ENCODE measurements at places on chromosomes 11 and 22.
A peak's percentile ranks its signal among the peaks of the same experiment; 100 is the strongest.

- DNase-seq = no peak
Observed at GRCh38 chr11:36057379-36058042, 113.6 kb downstream of the LDLRAD3 start.

- peak; percentile 32 for DNase-seq
Observed at GRCh38 chr11:130131961-130132850, 27.4 kb upstream of the ST14 start.

DNA sequence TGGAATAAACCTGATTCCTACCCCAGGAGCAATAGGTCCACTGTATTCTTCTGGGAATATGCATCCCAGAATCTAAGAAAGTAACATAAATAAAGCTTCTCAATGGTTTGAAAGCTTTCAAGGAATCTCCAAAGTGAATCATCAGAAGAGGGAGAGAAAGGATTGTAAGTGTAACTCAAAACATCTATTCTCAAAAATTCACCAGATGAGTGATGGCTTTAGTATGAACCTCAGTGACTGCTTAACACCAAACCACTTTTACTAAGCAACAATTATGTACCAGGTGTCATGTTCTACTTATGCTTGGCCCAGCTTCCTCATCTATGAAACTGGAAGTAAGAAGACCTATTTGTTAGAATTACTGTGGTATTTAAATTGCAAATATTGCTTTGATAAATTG lies 7.4 kb downstream of the RAB38 start:
- DNase-seq = no peak

DNA sequence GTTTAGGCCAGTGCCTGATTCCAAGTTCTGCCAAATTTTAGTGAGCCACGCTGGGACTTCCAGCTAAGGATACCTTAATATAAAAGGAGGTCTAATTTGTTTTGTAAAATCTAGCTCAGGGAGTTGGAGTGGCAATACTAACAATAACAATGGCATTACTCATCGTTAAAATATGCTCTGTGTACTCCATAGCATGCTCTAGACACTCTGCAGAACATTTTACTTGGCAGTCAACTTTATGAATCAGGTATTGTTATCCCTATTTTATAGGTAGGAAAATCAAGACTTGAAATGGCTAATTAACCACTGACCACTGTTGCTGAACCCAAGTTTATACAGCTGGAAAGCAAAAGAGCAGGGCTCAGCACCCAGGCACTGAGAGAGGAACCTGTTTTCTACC lies 485.0 kb upstream of the KIRREL3 start:
- DNase-seq = no peak

- no peak for DNase-seq
Observed at GRCh38 chr11:15091625-15092024, 18.2 kb downstream of the CALCB start.

Data from T follicular helper cell (primary cell).